MV-4-11 (cell line): ENCODE measurements at places on chromosomes 2 and 18.
A peak's percentile ranks its signal among the peaks of the same experiment; 100 is the strongest.

DNA sequence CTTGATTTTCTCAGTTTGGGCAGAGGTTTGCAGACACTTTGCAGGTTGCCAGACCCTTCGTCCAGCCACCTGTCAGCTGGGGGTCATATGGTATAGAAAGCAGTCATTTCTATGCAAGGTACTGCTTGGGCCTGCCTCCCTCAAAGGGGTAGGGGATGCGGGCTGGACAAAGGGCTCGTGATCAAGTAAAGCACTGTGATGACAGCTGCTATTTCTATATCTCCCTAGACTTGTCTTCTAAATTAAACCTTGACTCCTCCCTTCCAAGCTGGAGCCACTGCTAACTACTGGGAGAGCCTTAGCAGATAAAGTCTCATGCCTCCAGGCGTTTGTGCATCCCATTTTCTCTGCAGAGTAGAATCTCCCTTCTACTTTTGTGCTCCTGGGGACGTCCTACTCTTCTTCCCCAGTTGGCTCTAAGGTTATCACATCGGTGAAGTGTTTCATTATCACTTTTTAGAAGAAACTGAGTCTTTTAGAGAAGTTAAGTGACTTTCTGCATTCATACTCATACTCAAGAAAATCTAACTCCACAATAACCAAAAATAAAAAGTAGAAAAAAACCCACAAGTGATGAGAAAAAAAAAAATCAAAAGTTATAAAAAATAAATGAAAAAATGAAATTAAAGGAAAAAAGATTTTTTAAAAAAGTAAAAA, 710 bp upstream of the XRCC5 start:
- DNase-seq, result no peak

GRCh38 chr18:42363446-42364441, 408.7 kb downstream of the PIK3C3 start:
- no peak for DNase-seq

DNA sequence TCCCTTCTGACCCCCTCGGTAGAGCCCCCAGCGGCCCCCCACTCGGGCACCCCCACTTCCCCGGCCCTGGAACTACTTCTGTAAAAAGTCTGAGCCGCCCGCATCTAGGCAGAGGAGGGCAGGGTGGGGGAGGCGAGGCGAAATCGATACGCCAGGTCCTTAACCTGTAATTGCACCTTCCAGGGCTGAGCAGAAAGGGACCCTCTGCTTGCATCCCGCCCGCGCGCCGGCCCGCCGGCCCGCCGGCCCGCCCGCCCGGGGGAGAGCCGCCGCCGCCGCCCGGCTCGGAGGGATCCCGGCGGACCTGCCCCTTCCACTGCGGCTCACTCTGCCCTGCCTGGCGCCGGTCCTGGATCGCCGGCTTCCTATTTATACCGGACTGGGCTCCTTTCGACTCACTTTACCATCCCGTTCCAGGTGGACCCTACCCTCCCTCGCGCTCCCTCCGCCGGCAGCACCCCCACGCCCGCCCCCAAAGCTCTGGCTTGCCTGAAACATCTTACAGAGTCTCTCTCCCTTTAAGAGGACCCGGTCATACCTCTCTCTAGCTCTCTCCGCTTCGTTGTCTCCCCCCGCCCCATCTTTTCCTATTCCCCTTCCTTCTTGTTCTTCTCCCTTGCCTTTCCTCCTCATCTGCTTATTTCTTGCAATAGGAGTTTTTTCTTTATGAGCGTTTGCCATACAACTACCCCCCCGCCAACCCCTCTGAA, 797 bp downstream of the KLHL14 start:
- no peak for DNase-seq

GRCh38 chr18:23204589-23205235, 69.4 kb downstream of the CABLES1 start:
- no peak for DNase-seq

DNA sequence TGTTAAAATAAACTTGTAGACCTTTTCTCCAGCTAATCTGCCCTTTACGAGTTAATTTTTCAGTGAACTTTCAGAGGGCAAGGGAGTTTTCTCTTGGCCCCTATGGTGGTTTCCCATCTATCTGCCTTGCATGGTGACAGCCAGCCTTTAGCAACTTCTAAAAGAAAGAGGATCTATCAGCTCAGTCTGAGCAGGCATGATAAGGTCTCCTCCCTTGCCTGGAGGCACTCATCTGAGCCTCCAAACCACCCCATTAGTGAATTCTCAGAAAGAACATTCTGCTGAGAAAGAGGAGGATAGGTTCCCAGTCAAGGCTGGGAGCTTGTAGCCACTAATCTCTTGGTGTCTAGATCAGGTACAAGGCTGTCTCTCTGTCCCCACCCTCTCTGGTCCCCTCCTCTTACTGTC, 10.7 kb upstream of the GYPC start:
- DNase-seq, result no peak

GRCh38 chr2:170850251-170850650, 33.6 kb downstream of the GAD1 start:
- DNase-seq, result no peak

GRCh38 chr18:56381196-56381595, 257.2 kb downstream of the TXNL1 start:
- no peak for DNase-seq

GRCh38 chr2:157216286-157216965, 41.1 kb upstream of the GALNT5 start:
- no peak for DNase-seq

DNA sequence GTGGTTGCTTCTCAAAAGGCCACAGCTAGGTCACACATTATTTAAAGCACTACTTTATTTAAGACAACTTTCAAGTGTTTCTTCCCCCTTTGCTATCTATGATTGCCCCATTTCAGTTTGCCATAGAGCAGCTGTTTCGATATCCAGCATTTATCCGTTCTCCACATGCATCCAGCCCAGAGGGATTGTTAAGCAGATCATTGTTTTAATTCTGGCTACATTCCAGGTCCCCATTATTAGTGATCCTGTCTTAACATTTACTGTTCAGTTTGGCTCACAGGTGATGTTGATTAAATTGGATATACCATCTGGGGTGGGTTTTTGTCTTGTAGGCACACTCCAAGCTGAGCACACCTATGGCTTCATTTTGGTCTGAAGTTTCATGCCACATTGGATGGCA, 638.7 kb downstream of the ZEB2 start:
- no peak for DNase-seq

DNA sequence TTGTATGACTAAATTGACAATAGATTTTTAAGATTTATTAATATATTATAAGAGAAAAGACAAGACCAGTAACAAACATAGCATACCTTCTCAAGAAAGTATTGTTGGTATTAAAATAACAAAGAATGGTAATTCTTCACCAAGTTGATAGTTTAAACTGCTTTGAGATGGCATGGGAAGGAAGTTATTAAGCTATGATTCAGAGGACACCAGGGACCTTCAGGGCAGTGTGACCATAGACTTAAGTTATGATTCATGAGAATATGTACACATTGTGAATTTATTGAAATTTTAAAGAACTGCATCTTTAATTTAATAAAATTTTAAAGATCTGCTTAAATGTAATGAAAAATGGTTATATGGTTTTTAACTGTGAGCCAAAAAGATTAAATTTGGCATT, 205.7 kb downstream of the DSEL start:
- DNase-seq, result no peak

- no peak for DNase-seq
Observed at GRCh38 chr2:217662984-217663602, 339.7 kb downstream of the TNS1 start.

GRCh38 chr18:45408218-45408617, 207.1 kb upstream of the SLC14A2 start:
- DNase-seq, result no peak

DNA sequence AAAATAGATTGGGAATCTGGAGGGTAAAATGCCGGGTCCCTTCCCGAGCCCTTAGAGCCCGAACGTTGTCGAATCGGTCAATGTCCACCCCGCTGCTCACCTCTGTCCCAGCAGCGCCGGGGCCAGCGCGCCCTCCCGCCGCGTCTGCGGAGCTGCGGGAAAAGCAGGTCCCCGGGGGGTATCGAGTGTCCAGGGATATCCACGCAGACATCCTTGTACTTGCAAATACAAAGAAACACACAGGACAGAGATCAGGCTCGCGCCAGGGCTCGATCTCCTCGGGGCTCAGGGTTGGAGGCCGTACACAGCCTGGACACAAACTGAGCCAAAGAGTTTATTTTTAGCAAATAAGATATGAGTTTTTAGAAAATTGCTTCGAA, 2.3 kb upstream of the GATA6 start:
- no peak for DNase-seq

DNA sequence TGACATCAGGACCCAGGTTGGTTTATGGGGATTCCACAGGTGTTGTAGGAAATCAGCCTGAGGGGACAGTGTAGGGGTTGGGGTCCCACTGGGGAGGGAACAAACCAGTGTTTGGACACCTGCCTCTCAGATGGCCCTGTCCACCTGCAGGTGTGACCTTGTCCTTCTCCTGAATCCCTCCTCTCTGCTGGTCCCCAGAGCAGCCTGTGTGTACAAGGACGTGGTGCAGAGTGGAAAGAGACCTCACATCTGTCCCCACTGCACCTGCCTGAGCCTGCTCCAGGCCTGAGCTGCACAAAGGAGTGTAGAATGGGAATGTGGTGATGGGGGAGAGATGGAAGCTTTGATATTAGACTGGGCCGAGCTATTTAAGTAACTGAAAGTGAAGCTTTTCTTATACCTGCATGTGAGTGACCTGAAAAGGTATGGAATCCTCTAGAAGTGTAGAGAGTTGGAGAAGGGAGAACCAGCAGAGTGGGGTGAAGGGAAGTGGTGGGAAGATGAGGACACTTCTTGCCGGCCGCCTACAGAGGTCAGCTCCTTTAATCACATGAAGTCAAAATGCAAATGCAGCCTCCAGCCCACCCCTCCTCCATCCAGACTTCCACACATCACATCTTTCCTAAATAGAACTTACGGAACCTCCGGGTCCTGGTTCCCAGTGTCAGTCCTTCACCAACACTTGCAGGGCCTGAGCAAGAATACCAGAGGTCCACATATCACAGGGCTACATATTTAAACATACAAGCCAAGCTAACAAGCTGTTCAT, 89.3 kb upstream of the SMAD2 start:
- DNase-seq, result no peak

DNA sequence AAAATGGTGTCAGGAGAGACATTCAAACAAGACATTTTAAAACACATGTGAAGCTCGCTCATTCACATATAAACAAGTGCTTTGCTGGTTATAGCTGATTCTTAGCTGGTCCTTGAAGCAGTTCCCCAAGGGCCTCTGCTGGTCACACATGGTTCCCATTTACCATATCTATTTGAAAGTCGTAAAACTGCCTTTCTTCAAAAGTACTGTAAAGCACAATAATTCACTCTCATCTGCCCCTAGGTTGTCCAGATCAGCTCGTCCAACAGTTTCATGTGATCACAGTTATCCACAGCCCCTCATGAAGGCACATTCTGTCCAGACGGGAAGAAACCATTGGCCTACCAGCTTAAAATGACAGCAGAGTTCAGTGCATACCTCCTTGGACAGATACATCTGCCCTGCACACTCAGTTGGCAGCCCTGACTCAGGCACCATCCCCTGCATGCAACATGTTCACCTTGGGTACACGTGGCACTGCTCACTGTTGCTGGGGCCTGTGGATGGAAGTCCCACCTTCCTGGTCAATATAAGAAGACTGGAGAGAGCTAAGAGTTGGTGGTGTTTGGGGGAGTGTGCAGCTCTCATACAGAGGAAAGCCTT, 108.0 kb upstream of the HAAO start:
- DNase-seq, result no peak

GRCh38 chr2:156695020-156695419, 258.8 kb downstream of the GPD2 start:
- no peak for DNase-seq

GRCh38 chr2:101961338-101962191, 30.2 kb upstream of the IL1R2 start:
- DNase-seq, result peak; percentile 97

DNA sequence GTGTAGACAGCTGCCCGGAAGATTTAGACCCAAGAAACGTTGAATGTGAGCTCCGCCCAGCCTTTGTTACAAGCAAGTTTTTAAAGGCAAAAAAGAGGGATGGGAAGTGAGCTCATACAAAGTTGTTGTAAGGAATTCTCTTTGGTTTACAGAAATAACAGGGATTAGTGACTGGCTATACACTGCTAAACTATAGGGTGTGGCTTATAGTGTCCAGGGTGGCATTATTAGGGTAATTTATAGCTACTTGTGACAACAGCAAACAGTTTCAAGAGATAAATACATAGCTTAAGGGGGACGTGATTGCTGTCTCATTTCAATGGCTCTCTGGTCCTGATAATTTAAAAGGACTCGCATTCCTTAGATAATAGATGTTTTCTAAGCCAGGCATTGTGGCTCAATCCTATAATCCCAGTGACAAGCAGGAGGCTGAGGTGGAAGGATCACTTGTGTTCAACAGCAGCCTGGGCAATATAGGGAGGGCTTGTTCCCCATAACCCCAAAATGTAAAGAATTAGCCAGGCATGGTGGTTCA, 66.5 kb upstream of the TGIF1 start:
- DNase-seq, result no peak

GRCh38 chr2:215966951-215967350, 46.4 kb downstream of the MREG start:
- DNase-seq, result no peak

DNA sequence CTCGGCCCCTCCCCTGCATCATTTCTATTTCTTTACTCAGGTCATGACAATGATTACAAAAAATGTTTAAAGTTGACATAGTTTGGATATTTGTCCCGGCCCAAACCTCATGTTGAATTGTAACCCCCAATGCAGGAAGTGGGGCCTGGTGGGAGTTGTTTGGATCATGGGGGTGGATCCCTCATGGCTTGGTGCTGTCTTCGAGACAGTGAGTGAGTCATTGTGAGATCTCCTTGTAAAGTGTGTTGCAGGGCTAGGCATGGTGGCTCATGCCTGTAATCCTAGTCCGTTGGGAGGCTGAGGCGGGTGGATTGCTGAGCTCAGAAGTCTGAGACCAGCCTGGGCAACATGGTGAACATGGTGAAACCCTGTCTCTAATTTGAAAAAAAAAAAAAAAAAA, 9.2 kb upstream of the MAP4K4 start:
- DNase-seq, result no peak

- DNase-seq, result peak; percentile 45
Observed at GRCh38 chr2:28011322-28011737, 120.8 kb downstream of the BABAM2 start.

- no peak for DNase-seq
Observed at GRCh38 chr2:30280596-30281434, 49.5 kb downstream of the LBH start.

- no peak for DNase-seq
Observed at GRCh38 chr18:658947-659533, 1.6 kb downstream of the TYMS start.

DNA sequence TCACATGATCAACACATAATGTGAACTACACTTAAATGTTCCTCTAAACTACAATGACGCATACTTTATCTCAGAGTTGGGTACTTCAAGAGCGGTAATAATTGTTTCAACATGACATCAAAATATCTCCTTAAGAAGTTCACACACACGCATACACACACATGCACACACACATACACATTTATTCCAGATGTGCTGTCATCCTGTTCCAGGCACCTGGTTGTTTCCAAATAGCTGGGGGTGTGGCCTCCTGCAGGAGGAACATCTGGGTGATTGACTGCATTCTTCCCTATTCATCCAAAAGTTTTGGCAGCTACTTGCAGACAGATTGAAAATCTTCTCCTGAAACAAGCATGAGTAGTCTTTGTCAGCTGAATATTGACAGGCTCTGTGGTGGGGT, 37.9 kb upstream of the PIK3C3 start:
- DNase-seq, result no peak

GRCh38 chr2:51960281-51960680, 928.3 kb upstream of the NRXN1 start:
- DNase-seq, result no peak

GRCh38 chr2:237647176-237648015, 20.0 kb downstream of the LRRFIP1 start:
- DNase-seq, result no peak
